Cortex of kidney (tissue), 1 donor: ENCODE measurements at places on chromosomes 12 and 14.

GRCh38 chr12:53624956-53625355, 1.2 kb downstream of the ATF7 start:
- no peak for DNase-seq

- no peak for DNase-seq
These were observed 97.9 kb upstream of the ATF1 start for GRCh38 chr12:50666023-50666422.

DNA sequence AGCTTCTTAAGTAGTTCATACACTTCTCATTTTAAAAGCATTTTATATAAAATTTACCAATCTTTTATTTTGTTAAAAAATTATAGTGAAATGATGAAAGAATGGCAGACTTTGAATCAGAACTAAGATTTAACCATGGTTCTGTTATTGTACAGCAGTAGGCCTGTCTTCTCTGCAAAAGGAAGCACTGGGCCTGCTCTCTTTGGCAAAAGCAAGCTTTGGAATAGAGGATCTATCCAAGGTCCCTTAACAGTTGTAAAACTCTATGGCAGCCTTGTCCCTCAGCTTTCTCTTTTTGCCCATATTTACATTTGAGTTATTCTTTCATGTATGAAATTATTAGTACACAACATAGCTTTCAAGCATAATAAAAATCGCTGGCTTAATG, 82.8 kb downstream of the PLEKHG7 start:
- DNase-seq: no peak

- DNase-seq: no peak
These were observed 276.3 kb downstream of the DUSP6 start for GRCh38 chr12:89075880-89076540.

DNA sequence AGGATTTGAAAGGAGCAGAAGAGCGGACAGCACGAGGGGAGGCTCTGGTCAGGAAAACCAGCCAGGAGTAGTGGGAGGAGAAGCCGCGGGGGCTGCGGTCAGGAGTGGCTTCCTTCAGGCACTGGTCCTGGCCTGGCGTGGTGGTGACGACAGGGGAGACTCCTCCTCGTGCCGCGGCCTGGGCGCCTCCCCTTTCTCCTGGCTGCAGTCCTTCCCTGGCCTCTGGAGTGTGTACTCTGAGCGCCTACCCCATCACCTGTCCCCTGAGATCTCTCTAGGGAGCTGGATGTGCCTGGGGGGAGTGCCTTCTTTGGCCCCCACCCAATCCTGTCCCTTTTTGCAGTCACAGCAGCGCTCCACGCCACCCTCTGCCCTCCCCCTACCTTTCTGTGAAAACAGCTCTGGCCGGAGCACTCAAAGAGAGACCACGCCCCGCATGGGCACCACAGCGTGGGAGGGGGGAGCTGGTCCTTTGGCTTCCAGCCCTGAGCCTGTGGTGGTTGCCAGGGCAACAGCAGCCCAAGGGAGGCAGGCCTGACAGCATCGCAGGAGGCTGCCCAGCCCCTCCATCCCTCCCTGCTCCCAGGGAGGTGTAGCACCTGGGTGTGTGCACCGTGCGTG, 125.9 kb downstream of the CALM1 start:
- no peak for DNase-seq

GRCh38 chr12:30859226-30859625, 67.3 kb upstream of the TSPAN11 start:
- no peak for DNase-seq

DNA sequence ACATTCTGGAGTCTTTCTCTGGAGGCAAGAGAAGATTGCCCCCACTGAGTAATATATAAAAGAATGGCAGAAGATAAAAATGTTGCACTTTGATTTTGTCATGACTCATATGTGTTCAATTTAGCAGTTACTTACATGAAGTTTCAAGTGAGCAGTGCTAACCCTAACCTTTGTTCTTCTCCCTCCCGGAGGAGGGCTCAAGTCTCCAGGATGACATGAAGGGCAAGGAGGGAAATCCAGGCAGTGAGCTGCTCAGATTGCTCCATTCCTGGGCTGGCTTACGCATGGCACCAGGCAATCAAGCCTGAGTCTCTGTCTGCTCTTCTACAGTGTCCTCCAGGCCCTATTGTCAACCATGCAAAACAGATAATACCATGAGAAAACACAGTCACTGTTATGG, 322.3 kb downstream of the DUSP6 start:
- no peak for DNase-seq

DNA sequence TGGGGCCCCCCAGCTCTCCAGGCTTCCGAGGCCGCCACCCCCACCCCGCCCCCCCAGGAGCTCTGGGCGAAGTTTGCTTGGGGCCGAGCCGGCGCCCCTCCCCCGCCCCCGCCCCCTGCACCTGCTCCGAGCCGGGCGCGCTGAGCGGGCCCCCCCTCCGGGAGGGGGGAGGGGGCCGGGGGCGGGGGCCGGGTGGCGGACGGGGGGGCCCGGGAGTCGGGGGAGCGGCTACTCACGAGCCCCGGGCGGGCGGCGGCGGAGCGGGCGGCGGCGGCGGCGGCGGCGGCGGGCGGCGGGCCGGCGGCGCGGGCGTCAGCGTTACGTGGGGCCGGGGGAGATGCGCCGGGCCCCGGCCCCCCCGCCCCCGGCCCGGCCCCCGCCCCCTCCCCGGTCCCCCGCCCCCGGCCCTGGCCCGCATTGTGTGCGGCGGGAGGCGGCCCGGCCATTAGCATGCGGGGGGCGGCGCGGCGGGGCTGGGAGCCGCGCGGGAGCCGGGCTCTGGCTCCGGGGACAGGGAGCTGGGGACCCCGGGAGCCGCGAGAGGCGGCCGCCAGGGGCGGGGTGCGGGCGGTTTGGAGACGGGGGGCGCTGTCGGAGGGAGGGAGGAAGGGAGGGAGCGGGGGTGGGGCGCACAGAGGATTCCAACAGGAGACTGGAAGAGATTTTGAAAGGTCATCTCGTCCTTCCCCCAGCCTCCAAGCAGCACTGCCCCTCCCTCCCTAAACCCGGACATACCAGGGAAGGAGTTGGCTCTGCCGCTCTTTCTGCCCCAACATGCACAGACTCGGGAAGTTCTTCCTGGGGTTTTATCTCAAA, at the start of gene ZNF219:
ZNF219 (minus strand) TSS at position 580 of the 816 bp plus-strand sequence. CDS start 5,064 bp downstream, outside the sequence.
- no peak for DNase-seq

DNA sequence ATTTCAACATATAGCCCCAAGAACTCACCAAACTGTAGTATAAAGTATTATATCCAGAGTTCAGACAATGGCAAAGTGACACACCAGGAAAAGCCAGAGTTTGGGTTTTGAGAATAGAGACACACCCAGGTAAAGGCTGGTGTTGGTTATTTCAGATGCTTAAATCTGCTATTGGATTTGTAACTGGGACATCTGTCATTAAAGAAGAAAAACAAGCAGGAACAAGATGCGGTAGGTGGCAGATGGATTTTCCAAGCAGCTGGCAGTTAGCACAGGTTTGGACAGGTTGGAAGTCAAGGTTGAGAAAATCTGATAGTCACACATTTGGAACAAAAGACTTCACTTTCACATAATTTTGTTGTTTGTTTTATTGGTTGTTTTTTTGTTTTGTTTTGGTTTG, 14.4 kb upstream of the CDK17 start:
- no peak for DNase-seq

DNA sequence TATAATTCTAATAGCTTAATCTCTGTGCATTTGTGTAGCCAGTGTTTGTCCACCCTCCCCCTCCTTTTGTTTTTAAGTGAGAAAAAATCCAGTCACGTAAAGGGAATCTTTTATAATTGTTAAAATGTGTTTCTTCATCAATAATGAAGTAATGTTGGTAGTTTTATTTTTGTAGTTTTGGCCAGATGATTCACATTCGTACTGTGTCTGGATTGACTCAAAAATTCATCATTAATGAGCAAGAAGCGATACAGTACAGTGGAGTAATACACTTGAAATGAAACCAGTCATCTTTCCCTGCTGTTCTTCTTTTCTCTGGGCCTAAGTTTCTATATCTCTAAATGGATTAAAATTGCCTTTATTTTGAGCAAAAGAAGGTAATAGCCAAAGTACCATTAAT, 86.5 kb downstream of the SRGAP1 start:
- no peak for DNase-seq

DNA sequence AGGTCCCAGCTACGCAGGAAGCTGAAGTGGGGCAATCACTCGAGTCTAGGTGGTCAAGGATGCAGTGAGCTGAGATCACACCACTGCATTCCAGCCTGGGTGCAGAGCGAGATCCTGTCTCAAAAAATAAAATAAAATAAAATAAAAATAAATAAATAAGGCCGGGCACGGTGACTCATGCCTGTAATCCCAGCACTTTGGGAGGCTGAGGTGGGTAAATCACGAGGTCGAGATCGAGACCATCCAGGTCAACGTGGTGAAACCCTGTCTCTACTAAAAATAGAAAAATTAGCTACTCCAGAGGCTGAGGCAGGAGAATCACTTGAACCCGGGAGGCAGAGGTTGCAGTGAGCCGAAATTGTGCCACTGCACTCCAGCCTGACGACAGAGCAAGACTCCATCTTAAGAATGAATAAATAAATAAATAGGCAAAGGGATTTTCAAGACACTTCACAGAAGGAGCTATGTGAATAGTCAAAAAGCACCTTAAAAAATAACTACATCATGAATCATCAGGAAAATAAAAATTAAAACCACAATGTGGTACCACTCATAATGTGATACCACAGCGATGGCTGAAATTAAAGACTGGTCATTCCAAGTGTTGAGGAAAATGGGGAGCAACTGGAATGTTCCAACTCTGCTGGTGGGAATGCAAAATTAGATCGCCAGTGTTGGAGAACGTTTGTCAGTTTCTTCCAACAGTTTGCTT, 92.9 kb upstream of the TBX3 start:
- no peak for DNase-seq

DNA sequence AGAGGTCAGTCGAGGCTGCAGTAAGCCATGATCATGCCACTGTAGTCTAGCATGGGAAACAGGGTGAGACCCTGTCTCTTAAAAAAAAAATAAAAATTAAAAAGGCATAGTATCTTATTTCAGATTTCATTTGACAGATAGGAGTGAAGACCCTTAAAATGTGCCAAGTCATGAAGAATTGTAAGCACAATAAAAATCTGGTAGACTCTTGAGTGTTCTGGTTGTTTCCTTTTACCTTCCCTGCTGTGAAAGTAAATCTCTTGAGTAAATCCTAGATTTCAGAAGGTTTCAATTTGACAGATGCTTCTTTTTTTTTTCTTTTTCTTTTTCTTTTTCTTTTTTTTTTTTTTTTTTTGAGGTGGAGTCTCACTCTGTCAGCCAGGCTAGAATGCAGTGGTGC, 109.0 kb downstream of the ESR2 start:
- no peak for DNase-seq

DNA sequence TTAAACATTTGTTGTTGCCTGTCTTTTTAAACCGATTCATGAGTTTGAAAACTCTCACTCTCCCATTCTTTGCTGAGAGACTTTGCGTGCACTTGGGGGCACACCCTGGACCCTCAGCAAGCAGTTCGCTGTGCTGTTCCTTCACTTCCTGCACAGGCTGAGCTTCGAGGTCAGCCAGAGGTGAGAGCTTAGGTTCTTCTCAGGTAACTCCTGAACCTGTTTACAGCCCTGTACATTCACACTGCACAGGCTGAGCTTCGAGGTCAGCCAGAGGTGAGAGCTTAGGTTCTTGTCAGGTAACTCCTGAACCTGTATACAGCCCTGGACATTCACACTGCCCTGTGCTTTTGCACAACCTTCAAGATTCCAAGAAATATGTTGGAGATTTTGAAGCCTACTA, 9.8 kb upstream of the CLECL1 start:
- DNase-seq: no peak

- DNase-seq: no peak
These were observed 72.0 kb downstream of the PAPOLA start for GRCh38 chr14:96574171-96574632.

DNA sequence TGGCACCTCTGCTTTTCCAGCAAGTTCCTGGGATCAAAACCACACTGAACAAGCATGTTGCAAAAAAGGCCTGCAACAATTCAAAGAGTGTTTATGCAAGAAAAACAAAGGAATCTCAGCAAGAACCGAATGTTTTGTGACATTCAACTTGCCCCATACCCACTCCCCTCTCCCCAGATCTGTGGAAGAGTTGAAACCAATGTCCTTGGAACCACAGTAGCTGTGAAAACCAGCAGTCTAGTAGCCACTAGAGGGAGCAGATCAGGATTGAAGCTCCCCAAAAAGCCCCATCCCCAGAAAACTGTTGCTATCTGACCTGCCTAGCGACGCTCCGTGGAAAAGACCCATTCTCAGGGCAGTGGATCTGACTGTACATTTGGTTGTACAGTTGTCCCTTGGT, 27.1 kb downstream of the PRKAB1 start:
- no peak for DNase-seq

- DNase-seq: no peak
These were observed 115.7 kb upstream of the ARID2 start for GRCh38 chr12:45613855-45614254.

GRCh38 chr14:103109535-103110441, 13.5 kb upstream of the TNFAIP2 start:
- no peak for DNase-seq

GRCh38 chr12:24719293-24719721, 229.6 kb downstream of the BCAT1 start:
- no peak for DNase-seq

DNA sequence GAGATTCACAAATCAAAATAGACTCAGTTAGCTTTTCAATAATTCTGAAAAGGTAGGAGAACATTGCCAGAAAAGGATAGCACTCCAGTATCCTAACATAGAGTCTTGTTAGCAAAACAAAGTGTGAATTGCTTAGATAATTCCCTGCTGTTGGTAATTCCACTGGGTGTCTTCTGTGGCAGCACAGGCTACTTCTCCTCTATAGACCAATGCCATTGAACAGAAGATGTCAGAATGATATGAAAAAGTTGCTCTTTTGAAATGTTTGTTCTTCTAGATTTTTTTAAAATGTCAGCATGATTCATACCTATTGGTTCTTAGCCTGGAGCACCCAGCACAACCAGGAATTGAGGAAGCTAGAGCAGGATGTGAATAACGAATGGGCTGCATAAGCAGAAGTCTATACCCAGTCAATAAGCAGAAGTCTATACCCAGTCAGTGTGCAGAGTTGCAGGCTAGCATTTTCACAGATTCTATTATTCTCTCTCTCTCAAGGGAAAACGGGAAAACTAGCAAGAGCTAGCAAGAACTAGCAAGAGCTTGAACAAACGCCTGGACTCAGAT, 112.8 kb downstream of the SYT1 start:
- no peak for DNase-seq

DNA sequence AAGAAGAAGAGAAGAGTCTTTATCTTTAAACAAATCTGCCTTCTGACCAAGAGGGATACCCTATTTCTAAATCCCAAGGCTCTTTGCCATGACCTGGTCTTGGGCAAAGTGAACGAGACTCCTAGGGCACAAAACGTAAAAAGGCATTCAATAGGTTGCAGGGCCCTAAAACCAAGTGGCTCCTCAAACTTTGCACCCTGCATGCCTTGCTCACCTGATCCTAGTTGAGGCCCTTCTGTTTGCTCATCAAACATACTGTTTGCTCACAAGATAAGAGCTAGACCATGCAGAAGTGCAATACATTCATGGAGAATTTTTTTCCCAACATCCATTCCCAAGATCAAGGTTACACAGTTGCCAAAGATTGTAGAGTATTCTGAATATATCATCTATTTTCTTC, 7.9 kb upstream of the PRH1 start:
- DNase-seq: no peak
